ENCODE measurements at places on chromosomes 4 and X.

- peak; percentile 52 for DNase-seq
Measured at GRCh38 chrX:39809331-39809730, 288.4 kb downstream of the BCOR start.

DNA sequence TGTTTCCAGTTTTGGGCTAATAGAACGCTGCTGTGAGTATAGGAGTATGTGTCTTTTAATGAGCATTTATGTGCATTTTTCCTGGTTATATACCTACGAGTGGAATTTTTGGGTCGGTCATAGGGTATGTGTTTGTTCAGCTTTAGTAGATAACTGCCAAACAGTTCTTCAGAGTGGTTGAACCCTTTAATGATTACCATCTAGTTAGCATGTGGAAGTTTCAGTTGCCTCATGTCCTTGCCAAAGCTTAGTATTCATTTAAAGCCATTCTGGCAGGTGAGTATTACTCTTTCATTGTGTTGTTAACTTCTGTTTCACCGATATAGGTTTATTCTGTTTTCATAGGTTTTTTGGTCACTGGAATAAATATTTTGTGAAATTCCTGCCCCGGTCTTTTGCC lies 229.1 kb downstream of the ARHGAP10 start:
- no peak for DNase-seq

DNA sequence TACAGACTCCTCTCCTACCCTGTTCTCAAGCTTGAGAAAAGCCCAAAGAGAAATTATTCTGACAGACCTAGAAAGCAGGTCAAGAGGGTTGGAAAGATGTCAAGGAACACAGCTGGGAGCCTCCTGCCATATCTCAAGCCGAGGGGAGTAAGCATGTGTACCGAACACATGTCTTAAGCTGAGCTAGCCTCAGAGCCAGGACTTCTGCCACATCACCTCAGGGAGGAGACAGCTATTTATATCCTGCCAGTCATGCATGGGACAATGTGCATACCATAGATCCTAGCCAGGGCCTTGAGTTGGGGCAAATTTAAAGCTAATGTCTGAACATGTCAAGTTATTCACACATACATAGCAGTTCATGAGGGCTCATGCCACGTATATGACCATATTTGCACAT lies 11.8 kb downstream of the TMEM31 start:
- no peak for DNase-seq

- DNase-seq, result no peak
Measured at GRCh38 chr4:183332447-183332846, 10.2 kb upstream of the CLDN24 start.

DNA sequence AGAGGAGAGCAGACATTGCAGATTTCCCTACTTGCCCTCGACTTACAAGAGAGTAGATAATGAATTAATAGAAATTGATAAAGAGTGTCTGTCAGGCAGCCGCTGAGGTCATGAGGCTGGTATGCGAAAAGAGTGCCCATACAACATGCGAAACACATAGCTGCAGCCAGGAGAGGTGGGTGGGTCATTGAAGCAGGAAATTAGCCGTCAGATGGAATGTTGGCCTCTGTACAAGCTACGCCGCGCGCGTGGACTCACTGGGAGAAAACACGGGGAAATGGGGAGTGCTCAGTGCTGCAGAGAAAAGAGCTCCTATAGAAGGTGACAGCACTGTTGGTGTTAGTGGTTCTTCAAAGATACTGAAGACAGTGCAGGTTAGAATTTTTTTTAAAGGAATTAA lies 125.1 kb downstream of the RAPGEF2 start:
- peak; percentile 83 for DNase-seq

DNA sequence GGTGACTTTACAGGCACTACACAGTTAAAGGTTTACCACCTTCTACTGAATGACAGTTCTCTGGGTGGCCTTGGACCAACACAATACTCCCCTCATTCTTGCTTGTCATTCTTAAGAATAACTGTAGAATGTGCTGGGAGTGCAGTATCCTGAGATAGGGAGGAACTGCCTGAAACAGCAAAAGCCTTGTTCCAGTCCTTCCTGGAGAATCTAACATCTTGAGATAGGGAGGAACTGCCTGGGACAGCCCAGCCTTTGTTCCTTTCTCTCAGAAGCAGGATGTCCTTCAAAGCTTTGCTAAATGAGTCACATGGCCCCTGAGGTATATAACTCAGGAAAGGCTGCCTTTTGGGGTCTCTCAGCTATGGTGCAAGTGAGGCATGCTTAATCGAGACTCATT lies 145.7 kb upstream of the MBNL3 start:
- DNase-seq, result no peak
